ENCODE measurements at places on chromosomes 1 and 21.

- DNase-seq, result no peak
Measured at GRCh38 chr1:227915564-227916553, 31.9 kb downstream of the WNT9A start.

GRCh38 chr1:41547336-41547735 lies 62.9 kb upstream of the EDN2 start:
- DNase-seq, result no peak

DNA sequence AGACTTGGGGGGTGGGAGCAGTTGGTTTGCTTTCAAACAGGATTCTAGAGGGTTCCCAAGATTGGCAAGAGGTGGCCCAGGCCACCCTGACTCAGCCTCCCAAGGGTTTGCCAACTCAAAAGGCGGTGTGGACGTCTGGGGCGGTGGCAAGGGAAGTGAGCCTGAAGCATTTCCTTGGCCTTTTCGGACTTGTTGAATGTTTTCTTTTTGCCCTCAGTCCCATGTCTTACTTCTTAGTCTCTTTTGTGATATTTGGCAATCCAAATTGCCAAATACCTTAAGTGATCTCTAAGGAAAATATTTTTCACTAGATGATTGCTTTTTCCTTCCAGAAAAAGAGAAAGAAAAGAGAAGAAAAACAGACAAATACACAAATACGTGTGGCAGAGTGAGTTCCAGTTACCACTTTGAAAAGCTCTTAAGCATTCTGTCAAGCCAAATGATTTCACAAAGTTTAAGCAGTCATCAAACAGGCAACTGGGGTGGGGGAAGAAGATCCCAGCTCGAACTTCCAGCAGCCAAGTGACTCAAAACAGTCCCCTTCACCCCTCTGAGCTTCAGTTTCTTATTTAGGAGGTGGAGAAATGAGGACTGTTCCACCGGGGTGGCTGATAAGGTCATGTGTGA lies 374.6 kb upstream of the USP24 start:
- DNase-seq, result no peak

DNA sequence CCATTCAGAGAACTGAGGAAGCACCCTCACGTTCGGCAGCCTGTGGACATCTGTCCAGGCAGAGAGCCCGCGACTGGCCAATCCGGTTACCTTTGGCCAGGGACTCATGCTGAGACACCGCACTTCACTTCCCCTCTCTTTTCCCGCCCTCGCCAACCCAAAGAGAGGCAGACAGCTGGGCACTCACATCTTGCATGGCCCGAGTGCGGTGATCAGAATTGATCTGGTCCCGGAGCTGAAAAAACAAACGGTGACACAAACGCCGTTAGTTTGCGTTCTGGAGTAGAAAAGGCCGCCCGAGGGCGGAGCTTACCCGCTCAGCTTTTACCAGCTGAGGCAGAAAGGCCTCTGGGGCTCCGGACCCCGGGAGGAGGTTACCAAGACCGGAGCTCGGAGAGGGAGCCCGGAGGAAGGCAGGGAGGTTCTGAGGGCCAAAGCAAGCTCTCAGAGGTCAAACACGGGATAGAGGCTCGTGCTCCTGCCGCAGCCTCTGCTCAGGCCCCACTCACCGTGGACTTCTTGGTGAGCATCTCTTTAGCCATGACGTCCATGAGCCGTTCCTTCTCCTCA lies 376 bp downstream of the SF3A3 start:
- peak; percentile 57 for DNase-seq

- DNase-seq, result no peak
Measured at GRCh38 chr1:168825820-168826219, 96.8 kb upstream of the DPT start.

DNA sequence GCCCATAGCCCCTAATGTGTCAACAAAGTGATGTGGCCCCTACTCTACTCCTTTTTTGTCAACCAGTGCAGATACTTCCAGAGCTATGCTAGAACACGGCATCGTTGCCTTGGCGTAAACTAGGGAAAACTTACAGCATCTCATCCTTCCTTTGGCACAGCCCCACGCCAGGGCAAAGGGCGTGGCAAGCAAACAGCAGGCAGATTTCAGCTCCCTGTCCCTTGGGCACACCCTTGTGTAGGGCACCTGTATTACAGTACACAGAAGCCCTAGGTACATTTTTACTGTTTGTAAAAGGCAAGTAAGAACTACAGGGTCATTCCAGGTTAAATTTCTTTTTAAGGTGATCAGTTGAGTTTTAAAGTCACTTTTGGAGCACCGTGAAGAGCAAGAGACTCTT lies 29.3 kb downstream of the PRDX6 start:
- DNase-seq, result no peak

GRCh38 chr1:186559601-186560116 lies 98.7 kb upstream of the PDC start:
- DNase-seq, result no peak

DNA sequence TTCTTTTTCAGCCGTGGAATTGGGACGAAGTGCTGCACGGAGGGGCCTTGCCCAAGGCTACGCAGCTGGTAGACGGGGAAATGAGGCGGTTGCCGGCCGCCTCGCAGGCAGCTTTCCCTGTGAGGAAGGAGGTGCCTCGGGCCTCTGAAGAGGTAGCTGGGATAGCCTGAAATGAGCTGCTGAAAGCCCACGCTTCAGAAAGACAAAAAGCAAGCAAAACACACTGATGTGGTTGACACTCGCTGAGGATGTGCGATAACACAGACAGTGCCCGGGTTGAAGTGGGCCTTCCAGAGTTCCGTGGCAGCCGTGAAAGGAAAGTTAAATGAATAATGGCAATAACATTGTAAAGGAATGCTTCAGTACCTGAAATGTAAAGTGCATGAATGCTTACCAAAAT lies 47.2 kb downstream of the S1PR1 start:
- no peak for DNase-seq

- DNase-seq, result no peak
Measured at GRCh38 chr1:2557482-2558400, 1.6 kb downstream of the TNFRSF14 start.

DNA sequence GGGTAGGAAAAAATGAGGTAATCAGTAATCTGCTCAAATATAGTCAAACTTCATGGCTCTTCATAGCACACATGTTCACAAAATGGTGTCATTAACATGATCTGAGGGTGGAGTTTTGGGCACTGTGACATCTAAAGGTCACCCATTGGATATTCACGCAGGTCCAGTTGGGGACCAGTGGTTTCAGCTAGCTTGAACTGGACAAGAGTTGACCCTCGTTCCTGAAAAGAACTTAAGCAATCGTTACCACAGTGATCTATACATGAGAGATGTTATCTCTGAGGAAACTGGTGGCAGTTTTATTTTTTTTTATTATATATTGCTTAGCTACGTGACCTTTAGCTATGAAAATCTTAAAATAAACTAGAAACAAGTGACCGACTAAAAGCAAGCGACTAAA lies 3.0 kb upstream of the OR2C3 start:
- no peak for DNase-seq

DNA sequence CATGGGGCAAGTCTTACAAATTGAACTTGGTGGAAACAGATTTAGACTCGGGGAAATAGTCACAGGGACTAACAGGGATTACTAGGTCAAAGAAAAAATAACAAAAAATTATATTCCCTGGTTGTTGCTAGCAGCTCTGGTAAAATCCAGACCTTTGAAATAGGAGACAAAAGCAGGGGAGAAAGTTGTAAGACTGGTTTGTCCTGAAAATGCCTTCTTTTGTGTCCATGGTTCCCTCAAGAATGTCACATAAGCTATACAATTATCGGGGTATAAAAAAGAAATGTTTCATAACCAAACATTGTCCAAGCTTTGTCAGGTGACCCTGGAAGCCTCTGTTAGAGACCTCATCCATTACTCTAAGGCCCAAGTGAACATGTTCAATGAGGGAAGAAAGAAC lies 33.1 kb downstream of the KIAA0319L start:
- no peak for DNase-seq

GRCh38 chr1:55326496-55327243 lies 111.5 kb upstream of the USP24 start:
- no peak for DNase-seq

GRCh38 chr21:39444421-39445180 lies 977 bp downstream of the LCA5L start:
- DNase-seq, result no peak

- no peak for DNase-seq
Measured at GRCh38 chr1:242828199-242828598, 303.7 kb upstream of the PLD5 start.

GRCh38 chr1:226632922-226633351 lies 84.4 kb downstream of the STUM start:
- DNase-seq, result no peak

GRCh38 chr1:170590921-170591705 lies 59.1 kb downstream of the GORAB start:
- no peak for DNase-seq

GRCh38 chr1:168887381-168887780 lies 158.4 kb upstream of the DPT start:
- no peak for DNase-seq

DNA sequence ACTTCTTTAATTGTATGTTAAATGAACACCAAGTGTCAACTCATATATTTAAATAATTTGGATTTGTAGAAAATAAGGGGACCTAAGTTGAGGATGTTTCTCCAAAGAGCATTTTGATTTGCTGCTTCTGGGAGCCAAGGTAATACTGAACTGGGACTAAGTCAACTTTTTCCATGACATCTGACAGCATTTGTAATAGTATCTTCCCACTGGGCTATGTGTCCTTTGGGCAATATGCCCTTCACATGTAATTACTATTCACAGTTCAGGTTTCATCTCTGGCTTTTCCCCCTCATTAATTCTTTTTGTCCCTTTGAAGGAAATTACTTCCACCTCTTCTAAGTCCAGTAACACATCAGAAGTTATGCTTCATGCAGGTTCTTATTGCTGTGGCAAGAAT lies 36.7 kb upstream of the HP1BP3 start:
- DNase-seq, result no peak

DNA sequence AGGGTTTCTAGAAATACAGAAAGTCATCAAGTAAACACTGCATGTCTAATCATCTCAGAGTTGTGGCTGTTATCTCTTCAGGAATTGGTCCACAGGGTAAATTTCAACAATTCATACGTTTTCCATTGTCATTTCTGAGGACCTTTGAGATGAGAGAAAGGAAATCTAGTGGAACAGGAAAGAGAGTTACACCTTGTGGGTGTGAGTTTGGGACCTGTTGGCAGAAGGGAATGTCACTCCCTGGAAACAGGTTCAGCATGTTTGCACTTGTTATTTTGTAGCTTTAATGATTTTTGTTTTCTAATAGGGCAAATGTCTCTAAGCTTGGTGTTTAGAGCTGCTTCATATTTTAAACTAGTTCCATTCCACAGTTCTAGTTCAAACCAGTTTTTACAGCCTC lies 5.6 kb downstream of the TMEM167B start:
- DNase-seq, result no peak

DNA sequence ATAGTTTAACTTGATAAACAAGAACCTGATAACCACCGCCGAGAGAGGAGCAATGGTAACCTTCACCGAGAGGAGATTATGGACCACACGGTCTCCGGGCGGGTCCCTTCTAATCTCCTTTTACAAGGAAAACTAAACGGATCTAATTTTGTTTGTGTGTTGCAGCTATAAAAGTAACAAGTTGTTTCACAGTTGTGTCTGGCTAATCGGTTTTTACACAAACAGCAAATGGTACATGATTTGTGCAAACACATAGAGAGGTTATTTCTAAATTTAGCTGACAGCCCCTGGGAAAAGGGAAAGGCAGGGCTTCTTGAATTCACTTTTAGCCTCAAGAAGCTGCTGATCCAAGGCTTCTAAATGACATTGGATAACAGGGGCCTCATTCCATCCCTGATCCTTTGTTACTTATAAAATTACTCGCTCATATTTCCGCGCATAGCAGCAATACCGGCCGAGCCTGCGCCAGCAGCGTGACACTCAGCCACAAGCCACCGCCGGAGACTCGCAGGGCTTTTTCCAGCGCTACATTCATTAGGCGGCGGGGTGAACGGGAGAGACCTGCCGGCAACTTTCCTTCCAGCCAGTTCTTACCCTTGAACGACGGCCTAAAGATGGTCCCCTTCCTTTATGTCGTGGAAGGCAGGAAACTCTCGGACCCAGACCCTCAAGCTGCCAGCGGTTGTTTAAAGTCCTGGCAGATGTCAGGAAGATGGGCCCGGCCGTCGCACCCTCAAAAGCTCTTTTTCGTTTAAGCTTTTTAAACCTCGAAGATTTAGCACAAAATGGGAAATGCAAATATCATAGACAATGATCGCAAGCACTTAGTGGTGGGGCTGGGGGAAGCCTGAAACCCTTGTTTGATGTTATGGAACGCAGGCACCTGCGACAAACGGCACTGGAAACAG lies 4.4 kb downstream of the FOXD3 start:
- no peak for DNase-seq

GRCh38 chr1:46345281-46345680 lies 4.7 kb downstream of the NSUN4 start:
- no peak for DNase-seq

DNA sequence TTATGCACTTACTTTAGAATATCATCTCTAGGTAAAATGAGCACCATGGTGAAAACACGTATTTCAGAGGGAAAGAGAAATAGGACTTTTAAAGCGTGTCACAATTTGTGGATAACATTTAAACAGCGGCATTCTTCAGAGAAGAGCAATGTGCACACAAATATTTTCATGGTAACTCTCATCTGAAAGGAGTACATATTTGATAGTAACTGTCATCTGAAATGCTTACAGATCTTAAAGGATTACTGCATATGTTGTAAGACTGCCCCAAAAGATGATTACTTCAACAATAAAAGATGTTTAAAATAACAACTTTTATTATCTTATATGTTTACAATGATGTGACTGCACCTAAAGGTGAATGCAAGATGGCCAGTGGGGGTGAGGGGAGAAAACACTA lies 408.8 kb downstream of the PLA2G4A start:
- DNase-seq, result no peak

DNA sequence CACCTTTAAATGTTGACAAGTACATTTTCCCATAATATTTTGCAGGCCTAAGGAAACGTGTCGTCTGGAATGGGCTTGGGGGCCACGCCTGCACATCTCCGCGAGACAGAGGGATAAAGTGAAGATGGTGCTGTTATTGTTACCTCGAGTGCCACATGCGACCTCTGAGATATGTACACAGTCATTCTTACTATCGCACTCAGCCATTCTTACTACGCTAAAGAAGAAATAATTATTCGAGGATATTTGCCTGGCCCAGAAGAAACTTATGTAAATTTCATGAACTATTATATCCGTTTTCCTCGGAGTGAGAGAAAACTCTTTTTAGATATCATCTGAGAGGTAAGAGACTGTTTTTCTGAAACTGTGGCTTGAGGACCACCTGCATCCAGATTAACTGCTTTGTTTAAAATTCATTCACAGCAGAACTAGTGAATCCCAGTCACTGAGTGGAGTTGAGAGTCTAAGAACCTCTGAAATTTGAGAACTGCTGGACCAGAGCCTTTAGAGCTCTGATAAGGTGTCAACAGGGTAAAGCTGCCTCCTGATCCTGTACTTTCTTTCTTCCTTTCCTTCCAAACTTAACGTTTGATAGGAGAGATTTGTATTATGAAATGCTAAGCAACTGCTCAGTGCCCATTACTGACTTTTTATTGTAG lies 811 bp downstream of the EXO1 start:
- no peak for DNase-seq

DNA sequence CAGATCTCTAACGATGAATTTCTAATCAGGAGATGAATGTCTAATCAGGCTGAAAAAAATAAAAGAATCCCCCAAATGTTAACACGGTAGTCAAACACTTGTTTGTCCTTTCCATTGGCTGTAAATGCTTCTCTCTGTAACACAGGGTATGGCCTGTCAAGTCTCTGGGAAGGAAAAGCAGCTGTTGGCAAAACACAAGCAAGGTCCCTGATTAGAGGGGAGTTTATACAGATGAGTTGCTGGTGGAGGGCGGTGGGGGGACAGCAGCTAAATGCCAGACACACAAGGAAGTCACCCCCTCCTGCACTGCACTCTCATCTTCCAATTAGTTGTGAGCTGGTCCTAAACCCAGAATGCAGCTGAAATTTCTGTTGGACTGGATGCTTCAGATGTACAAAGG lies 51.0 kb downstream of the PGBD5 start:
- DNase-seq, result no peak

Measured in CD14-positive monocyte (primary cell).